Central memory CD8-positive, alpha-beta T cell (primary cell): ENCODE measurements at places on chromosomes 6 and 20.

DNA sequence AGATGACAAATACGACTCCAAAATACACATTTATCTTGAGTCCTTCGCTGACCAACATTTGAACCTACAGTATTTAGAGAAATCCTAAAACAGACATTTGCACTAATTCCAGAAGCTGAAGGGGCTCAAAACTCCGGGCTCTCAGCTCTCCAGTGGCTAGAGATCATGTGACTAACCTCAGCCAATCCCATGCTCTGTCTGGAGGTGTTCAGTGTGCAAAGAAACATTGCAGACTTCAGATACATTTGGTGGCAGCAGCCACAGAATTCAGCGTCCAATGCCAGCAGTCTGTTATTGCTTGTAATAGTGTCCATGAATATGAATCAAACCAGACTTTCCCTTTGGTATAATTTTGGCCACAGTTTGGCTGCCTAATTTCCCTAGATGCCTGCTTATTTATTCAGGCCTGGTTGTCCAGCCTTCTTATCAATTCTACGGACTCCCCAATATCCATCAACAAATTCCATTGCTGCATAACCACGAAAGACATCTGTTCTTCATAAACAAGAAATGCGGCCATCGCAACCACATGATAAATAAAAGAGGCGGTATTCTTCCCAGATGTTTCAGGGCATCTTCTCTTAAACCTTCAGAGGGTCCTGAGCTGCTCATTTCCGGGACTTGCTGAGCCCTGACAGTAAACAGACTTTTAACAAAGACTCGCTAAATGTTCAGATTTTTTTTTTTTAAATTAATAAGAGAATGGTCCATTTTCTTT is 14.5 kb upstream of the CYP24A1 start:
- DNase-seq, result no peak

- DNase-seq, result no peak
Observed at GRCh38 chr20:5170341-5170740, 43.5 kb downstream of the CDS2 start.

DNA sequence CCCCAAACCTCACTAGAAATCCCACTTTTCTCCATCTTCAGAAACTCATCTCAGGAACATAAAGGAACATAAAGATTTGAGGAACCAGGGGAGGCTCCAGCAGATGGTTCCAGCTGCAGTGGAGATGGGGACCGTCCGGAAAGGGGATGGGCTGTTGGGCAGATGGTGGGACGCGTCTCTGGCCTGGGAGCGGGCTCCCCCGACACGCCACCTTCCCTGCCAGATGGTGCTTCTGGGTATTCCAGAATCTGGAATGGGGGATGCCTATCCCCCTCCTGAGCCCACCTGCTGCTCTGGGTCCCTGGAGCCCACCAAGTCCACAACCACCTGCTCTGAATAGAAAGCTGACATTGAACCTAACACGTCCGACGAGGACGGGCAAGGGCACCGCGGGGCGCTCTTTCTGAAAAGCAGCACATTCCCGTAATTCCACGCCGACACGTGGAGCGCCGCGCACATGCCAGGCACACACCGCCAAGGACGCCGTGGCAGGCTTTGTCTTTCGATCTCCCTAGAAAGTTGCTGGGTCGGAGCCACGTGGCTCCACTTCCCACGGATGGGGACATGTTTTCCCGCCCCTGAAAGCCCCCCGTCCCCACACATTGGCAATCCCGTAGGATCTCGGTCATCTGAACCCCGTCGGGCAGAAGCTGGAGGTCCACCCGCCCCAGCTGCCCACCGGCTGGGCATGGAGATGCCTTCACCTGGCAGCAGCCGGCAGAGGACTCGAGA is 27.3 kb downstream of the SLC2A4RG start:
- DNase-seq, result no peak

- no peak for DNase-seq
Observed at GRCh38 chr6:63448229-63448628, 124.1 kb upstream of the LOC128125822 start.

DNA sequence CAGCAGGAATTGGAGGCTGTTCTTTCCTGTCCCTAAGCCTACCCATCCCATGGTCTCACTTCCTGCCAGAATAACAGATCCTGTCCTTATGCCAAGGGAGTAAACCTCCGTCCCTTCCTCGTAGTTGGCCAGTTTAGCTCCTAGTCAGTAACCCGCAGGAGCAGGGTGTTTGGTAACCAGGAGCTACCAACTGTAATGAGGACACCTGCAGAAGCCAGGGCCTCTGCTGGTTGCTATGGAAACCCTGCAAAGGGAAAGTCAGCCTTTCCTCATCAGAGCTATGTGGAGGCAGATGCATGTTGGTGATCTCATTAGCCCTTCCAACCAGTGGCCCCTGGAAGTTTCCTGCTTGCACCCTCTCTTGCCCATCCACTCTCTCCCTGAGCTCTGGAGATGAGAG is 368.2 kb upstream of the SULF2 start:
- no peak for DNase-seq

DNA sequence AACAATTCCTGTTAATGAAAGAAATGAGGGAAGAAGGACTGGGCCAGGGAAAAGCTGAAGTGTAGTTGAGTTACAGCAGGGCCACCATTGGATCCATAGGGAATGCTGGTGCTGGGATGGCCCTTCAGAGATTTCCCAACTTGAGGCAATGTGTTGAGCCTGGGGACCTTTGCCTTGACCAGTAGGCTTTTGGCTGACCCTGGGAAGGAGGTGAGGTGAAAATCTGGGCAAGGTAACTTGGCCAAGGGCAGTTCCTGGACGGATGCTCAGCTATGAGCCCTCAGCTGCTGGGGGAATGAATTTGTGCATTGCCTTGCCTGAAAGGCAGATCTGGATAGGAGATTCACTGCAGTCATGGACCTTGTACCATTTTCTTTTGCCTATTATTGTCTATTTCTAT is 20.4 kb downstream of the UTRN start:
- DNase-seq, result no peak

- no peak for DNase-seq
Observed at GRCh38 chr20:24806705-24807676, 142.1 kb upstream of the CST7 start.

DNA sequence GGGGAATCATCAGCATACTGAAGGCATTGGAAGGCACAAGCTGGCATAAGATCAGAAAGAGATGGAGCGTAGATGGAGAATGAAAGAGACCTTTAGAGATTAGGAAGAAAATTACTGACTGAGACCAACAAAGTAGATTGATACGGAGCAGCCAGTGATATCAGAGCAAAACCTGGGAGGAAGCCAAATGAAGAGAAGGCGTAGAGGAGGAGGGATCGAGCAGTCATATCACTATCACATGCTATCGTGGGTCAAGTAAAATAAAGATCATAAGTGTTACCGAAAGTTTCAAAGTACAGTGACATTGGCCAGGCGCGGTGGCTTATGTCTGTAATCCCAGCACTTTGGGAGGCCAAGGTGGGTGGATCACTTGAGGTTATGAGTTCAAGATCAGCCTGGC is 53.6 kb upstream of the FANCE start:
- no peak for DNase-seq

- no peak for DNase-seq
Observed at GRCh38 chr20:57071283-57071731, 195.1 kb downstream of the BMP7 start.

DNA sequence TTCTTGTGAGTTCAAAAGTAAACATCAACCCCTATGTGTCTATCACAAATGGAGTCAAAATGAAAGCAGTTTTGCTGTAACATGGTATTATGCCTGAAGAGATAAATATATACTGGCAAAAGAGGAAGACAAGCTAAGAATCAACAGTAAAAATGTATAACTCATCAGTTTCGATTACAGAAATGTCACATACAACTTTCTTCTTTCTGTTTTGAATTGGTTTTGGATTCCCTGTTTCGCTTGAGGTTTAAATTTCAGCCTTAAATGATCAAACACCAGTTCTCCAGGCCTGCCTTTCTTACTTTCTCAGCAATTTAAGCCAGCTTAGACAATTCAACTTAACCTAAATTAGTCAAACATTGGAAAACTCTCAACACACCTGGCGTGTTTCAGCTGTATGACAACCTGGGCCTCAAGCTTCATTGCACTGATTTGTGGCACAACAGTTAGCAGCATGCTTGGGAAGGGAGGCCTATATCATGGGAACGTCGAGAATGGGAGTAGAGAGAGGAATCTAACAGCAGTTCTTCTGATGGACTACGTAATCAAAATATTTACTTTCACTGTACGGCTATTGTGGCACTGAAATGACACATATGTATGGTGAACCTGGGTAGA is 51.9 kb upstream of the MARCKS start:
- DNase-seq, result no peak

DNA sequence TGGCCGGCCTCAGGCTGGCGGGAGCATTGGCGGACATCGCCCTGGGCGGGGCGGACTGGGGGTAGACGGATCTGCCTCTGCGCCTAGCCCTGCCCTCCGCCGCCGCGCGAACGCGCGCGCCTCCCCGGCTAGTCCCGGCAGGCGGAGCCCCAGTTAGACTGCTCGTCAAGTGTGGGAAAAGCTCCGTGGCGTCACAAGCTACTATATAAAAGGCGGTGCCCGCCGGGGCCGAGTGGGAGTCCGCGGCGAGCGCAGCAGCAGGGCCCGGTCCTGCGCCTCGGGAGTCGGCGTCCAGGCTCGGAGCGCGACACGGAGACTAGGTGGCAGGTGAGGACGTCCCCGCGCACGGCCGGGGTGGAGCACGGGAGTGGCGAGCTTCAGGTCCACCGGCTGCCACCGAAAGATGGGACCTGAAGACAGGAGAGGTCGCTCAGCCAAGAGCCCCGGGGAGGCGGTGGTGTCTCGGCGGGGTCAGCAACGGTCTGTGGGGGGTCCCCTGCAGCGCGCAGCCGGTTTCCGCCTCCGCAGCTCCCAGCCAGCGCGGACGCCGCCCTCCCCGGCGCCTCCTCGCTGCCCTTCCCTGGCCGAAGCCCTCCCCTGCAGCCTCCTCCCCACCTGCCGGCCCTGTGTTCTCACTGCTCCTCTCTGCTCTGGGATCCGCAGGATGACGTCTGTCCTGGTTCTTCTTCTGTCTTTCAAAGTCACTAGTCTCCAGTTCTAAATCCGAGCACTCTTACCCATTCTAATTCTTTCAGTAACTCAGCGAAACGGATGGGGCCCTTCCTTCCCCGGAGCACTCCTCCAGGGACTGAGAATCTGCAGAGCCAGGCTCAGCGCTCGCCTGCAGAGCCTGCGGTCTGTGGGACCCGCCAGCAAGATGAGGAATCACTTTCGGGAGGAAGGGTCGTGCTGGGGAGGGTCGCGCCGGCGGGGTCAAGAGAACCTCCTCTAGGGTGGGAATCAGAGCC is 4.3 kb upstream of the RIPK1 start:
- peak; percentile 79 for DNase-seq

GRCh38 chr6:53943395-53943794 is 148.6 kb downstream of the LRRC1 start:
- DNase-seq, result no peak

DNA sequence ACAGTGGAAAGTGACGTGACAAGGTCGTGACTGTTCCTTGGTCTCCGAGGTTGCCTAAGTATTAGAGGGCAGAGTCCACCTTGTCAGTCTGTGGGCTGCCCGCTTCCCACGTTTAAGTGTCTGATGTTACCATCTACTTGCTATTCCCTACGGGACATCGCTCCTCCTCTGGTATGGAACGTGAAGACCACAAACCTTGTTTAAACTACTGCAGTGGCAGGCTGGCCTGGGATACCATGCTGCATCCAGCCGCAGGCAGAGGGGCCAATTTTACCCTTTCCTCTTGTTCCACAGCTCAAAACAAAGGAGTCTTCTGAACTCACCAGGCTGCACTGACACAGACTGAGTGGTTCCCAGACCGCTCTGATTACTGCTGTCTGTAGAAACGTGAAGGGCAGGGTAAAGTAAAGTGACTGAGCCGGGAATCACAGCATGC is 275.9 kb downstream of the FOXC1 start:
- DNase-seq, result no peak
